ENCODE measurements at places on chromosomes 3 and 15.

GRCh38 chr3:13073326-13074005, at the start of gene IQSEC1:
Gene IQSEC1 (minus strand): TSS chr3:13073429. CDS start chr3:13073014, 415 bp downstream.
- DNase-seq, result no peak

GRCh38 chr3:195820901-195821300, 9.2 kb upstream of the MUC4 start:
- no peak for DNase-seq

DNA sequence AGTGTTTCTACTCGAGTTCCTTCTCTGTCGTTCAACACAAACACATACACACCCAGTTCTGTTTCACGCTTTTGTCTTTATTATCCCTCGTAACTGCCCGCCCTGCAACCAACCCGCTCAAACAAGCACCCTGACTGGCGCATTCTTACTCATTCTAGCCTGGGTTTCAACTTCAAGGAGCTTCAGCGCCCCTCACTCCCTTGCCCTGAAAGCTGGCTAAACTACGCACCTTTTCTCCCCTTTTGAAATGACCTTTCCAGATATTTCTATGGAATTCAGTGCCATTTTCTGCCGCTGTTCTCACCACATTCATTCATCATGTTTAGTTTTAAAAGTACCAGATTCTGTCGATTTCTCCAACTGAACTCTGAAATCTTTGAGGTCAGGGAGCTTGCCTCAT, 653 bp upstream of the MFSD1 start:
- no peak for DNase-seq

DNA sequence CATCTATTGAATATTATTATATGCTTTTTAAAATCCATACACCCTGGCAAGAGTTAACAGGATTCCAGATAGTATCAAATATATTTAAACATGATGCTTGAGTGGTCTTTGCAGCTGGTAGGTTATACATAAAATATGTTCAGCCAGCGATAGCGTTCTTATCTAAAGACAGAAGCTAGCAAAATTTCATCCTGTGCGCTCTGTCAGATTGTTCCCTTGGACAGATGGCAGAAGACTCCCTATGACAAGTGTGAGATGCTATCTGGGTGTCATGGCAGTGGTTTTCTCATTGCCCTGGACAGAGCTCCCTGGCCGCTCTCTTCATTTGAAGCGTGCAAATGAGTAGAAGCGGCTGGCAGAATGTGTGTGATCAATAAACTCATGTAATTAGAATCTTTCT, 175.2 kb upstream of the SOX14 start:
- DNase-seq, result no peak

DNA sequence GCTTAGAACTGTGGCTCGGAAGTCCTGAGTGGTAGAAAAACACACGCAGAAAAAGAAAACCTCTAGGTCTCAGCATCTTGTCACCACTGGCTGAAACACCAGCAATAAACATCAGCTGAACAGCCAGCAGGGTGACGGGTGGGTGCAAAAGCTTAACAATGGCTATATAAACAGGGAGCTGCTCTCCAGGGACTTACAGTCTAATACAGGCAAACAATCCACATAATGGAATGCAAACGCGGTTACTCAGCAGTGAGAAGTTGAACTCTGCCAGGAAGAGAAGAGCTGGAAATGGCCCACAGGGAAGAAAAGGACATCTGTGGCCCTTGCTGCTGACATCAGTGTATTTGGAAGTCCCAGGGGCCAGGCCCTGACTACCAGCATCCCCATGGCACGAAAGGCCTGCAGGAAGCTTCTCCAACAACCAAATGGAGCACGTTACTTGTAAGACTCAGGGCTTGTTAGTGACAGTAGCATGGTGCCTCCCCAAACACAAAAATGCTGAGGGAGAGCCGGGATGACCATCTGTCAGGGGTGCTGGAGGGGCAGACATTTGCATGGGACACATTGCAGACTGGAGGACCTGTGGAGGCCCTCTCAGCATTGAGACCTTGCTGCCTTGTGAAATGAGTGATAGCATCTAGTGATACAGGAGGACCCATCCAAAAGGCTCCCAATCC, 3.0 kb downstream of the HEG1 start:
- peak; percentile 81 for DNase-seq

- no peak for DNase-seq
Observed at GRCh38 chr3:144221761-144222160, 250.1 kb downstream of the DIPK2A start.

- no peak for DNase-seq
Observed at GRCh38 chr3:166071831-166072230, 234.6 kb upstream of the BCHE start.

DNA sequence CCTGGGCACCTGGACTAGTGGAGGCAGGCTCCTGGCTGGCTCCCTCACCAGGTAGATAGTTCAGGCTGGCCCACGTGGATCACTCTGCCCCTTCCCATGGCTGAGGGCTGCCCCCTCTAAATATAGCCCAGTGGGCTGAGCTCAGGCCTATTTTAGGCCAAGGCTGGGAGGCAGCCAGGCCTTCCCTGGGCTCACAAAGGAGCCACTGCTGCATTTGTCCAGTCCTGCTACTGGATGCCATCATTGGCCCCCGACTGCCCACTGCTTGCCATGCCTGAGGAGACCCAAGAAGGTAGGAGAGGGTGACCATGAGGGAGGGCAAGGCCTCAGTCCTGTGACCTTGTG, at the start of gene LSMEM2:
TSS of gene LSMEM2 (plus strand) at position 208 of the 345 bp plus-strand sequence. CDS start at position 235, 27 bp downstream.
- DNase-seq, result no peak
